MCF 10A (cell line): ENCODE measurements at places on chromosomes 5 and 9. TPM values are rescaled to one million over a fixed set of nuclear protein-coding genes. Genes with fewer than 3 reads are reported as not detected.
A peak's percentile ranks its signal among the peaks of the same experiment; 100 is the strongest.

The FOXD4 gene
- 2.1 and 2.4 TPM in 2 replicates for total RNA-seq

The CD72 gene
- 1.6 and 1.8 TPM in 2 replicates for total RNA-seq

The GCNT4 gene
- total RNA-seq, result 1.4 and 1.8 TPM in 2 replicates

The RNF224 gene
- total RNA-seq, result 0.16 and 0.44 TPM in 2 replicates

The PCDHA1 gene
- total RNA-seq, result 0.07 TPM in 1 of 2 replicates, not detected in the other

The S100Z gene
- not detected in 2 replicates for total RNA-seq

The ANKRD55 gene
- not detected in 2 replicates for total RNA-seq

The SNCAIP gene
- 0.12 and 0.21 TPM in 2 replicates for total RNA-seq

- H3K27ac ChIP-seq, result peak overlapping the region; percentile 53
- DNase-seq, result peak; percentile 17
- no peaks in the 10 kb centered on the region for H3K36me3 ChIP-seq
- H3K4me3 ChIP-seq, result no peak overlapping the region
Measured at GRCh38 chr5:124952079-124952478, 205.6 kb upstream of the ZNF608 start.

DNA sequence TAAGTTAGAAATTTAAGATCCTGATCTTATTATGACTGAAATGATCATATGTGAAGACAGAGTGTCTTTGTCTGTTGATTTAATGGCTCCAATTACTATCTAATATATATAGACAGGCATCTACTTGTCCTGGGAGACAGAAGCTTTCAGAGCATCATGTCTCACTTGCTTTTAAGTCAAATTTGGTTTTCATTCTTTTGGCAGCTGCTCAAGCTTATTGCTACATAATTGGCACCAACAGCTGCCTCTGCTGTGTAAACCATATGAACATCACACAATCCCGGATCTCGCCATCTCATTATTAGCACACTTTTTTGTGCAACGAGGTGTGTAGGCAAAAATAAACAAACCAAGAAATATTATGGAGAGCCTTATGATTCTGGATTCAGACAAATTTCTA, 1717.9 kb downstream of the EFNA5 start:
- H3K4me3 ChIP-seq, result no peak overlapping the region
- no peaks in the 10 kb centered on the region for H3K36me3 ChIP-seq
- H3K27ac ChIP-seq, result no peak overlapping the region
- DNase-seq, result peak; percentile 85
- H3K27me3 ChIP-seq, result no peaks in the 10 kb centered on the region
- H3K4me1 ChIP-seq, result peaks cover 8% of the 10 kb centered on the region

DNA sequence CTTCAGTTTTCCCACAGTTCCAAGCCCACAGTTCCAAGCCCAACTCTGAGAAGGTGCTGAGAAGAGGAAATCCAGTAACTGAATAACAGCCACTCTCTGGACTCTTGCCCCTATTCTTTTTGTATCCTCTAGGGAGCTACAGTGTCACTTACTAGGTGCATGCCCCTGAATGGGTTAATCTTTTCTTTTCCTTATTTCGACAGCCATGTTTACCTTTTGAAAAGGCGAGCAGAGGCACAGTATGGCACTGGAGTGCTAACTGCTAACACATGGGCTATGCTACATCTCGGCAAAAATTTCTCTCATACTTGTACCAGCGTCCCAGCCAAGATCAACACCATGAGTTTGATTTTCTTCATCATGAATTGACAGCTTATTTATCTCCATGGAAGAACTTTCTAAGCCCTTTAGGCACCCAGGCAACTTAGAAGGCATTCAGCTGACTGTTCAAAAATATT, 222.6 kb downstream of the EBF1 start:
- no peak overlapping the region for H3K27ac ChIP-seq
- H3K4me3 ChIP-seq, result no peak overlapping the region
- peaks cover 11% of the 10 kb centered on the region for H3K27me3 ChIP-seq
- peak; percentile 29 for DNase-seq
- peaks cover 28% of the 10 kb centered on the region for H3K4me1 ChIP-seq

DNA sequence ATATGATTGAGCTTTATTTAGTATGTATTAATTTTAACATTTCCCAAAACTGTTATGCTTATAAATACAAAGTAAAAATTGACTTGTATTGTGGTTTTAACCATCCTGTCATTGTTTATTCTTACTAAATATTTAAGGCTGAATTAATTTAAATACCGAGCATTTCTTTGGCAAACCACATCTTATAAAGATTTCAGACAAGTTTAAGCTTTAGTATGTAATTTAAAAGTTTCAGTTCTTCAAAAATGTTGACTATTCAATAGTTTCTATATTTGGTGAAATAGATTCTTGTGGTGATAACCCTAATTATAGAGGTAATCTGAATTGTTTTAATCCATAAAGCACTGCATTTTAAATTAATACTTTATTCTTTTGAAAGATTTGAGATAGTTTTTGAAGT, 65.5 kb downstream of the CCNH start:
- no peak overlapping the region for H3K27ac ChIP-seq
- peaks cover 6% of the 10 kb centered on the region for H3K4me1 ChIP-seq
- peaks cover 44% of the 10 kb centered on the region for H3K36me3 ChIP-seq
- no peaks in the 10 kb centered on the region for H3K27me3 ChIP-seq
- no peak overlapping the region for H3K4me3 ChIP-seq
- DNase-seq, result no peak

DNA sequence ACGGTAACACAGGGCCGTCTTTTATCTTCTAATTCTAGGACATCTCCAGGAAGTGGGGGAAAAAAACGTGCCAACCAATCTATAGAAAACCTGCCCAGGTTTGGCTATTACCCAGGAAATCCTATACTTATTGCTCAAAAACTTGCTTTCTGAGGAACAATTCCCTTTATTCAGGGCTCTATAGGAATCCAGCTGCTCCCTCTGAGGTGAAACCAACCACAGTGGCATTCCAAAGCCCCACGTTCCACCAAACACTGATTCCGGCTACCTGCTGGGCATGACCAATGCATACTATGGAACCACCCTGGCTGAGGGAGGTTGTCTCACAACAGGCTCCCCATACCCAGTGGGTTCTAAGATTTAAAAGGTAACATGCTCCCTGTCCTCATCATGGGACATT, 57.6 kb downstream of the GLIS3 start:
- no peak overlapping the region for H3K27ac ChIP-seq
- H3K4me3 ChIP-seq, result no peak overlapping the region
- H3K4me1 ChIP-seq, result peaks cover 13% of the 10 kb centered on the region

DNA sequence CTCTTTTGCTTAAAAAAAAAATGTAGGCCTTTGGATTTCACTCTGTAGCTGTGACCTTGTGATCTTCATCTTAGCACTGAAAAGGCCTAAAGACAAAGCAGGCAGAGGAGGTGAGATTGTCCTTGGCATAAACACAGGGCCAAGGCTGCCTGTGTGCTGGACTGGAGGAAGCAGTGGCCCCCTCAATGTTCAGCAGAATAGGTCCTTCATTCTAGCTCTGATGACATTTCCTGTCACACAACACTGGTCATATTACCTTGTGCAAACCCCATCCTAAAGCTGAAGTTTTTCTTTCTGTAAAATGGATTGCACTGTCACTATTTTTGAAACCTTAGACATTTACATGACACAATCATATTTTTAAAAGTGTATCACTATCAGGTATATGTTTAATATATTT, 147.4 kb downstream of the INSYN2B start:
- H3K36me3 ChIP-seq, result no peaks in the 10 kb centered on the region
- H3K27ac ChIP-seq, result no peak overlapping the region
- peaks cover 16% of the 10 kb centered on the region for H3K4me1 ChIP-seq
- no peak for DNase-seq
